ENCODE measurements at places on chromosomes 6 and 20.
A peak's percentile ranks its signal among the peaks of the same experiment; 100 is the strongest.

DNA sequence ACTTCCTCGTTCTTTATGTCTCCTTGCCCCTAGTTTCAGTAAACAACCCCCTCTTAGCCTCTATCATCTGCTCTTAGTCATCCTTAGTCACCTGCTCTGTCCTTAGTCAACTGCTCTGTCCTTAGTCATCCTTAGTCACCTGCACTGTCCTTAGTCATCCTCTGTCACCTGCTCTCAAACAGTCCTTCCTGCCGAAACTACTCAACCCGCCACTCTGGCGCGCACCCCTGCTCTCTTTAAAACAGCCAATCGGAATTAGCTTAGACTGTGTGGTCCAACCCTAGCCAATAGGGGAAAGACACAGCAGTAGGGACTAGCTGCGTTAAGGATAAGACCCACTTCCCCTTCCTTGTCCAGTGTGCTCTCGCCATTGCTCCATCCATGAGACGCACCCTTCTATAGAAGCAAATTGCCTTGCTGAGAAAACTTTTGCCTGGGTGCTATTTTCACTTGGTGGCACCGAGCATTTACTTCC is 73.9 kb downstream of the BACH2 start:
- H3K27me3 ChIP-seq, result no peaks in the 10 kb centered on the region
- no peak for DNase-seq
- H3K4me3 ChIP-seq, result no peak overlapping the region
- no peak overlapping the region for H3K27ac ChIP-seq
- peaks cover 18% of the 10 kb centered on the region for H3K4me1 ChIP-seq
- H3K36me3 ChIP-seq, result no peaks in the 10 kb centered on the region

DNA sequence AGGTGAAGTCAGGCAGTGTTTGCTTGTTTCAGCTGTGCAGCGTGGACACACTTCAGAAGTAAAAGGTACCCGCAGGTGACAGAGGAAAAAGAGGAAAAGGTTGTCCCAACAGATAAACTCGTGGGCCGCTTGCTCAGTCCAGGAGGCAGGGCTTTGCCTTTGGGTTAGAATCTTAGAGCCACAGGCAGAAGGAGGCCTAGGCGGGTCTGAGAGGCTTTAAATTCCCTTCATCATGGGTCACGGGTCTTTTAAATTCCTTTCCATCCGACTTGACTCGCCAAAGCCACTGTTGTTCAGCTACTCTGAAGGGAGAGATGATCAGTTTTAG is 48.2 kb downstream of the AGPAT4 start:
- peak overlapping the region; percentile 84 for H3K27ac ChIP-seq
- H3K27me3 ChIP-seq, result no peaks in the 10 kb centered on the region
- H3K4me1 ChIP-seq, result peaks cover 64% of the 10 kb centered on the region
- H3K36me3 ChIP-seq, result peaks cover 3% of the 10 kb centered on the region

DNA sequence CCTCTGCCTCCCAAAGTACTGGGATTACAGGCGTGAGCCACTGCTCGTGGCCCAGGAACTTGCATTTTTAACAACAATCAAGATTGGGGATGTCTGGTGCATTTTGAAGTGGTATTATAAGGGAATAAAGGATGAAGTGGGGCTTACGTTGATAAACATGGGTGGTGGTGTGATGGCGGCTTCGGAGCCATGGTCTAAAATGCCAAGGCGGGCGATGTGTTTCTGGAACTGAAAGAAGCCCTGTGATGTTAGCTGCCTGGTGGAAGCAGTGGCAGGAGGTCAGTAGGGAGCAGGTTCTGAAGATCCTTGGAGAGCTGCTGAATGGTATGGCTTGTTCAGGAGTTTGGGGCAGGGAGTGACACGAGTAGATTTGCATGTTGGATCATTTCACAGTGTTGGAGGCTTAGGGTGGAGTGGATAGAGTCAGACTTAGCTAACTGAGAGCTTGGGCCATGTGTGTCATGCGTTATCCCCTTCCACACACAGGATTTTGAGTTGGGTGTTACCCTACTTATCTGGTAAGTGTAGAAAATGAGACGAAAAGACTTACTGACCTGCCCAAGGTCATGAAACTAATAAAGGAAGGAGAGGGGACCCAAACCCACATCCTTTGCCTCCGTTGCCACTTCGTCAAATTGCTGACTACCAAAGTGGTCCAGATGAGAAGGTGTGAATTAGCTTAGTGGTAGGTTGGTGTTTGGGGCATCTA is 1.5 kb downstream of the NELFCD start:
- no peaks in the 10 kb centered on the region for H3K27me3 ChIP-seq
- peak; percentile 74 for DNase-seq
- H3K4me3 ChIP-seq, result no peak overlapping the region
- peak overlapping the region; percentile 56 for H3K27ac ChIP-seq
- peaks cover 15% of the 10 kb centered on the region for H3K36me3 ChIP-seq

DNA sequence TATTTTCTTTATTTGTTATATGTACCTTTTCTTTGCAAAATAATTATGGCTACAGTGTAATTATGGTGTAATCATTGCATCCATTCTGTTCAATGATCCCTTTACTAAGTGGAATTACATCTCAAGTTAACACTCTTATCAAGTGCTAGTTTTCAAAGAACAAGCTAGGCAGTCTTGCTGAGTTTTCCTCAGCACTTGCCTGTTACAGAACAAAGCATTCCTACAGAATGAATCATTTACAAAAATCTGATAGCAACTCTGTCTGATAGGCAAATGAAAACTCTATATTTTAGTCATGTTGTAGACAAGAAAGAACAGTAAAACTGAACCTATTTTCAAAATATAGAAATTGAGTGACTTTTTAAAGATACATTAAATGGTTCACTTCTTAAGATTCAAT is 109.8 kb upstream of the POU3F2 start:
- H3K4me3 ChIP-seq, result no peak overlapping the region
- H3K4me1 ChIP-seq, result no peaks in the 10 kb centered on the region
- H3K27ac ChIP-seq, result no peak overlapping the region
- H3K36me3 ChIP-seq, result no peaks in the 10 kb centered on the region
- DNase-seq, result no peak

DNA sequence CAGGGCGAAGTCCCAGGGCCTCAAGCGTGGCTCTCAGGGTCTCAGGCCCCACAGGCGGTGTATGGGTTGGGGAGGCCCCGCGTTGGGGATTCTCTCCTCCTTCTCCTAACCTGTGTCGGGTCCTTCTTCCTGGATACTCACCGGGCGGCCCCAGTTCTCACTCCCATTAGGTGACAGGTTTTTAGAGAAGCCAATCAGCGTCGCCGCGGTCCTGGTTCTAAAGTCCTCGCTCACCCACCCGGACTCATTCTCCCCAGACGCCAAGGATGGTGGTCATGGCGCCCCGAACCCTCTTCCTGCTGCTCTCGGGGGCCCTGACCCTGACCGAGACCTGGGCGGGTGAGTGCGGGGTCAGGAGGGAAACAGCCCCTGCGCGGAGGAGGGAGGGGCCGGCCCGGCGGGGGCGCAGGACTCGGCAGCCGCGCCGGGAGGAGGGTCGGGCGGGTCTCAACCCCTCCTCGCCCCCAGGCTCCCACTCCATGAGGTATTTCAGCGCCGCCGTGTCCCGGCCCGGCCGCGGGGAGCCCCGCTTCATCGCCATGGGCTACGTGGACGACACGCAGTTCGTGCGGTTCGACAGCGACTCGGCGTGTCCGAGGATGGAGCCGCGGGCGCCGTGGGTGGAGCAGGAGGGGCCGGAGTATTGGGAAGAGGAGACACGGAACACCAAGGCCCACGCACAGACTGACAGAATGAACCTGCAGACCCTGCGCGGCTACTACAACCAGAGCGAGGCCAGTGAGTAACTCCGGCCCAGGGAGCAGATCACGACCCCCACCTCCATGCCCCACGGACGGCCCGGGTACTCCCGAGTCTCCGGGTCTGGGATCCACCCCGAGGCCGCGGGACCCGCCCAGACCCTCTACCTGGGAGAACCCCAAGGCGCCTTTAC is at the start of gene HLA-G:
TSS of gene HLA-G (plus strand) at position 247 of the 892 bp plus-strand sequence. CDS start at position 267, 20 bp downstream.
- peaks cover 18% of the 10 kb centered on the region for H3K27me3 ChIP-seq
- peaks cover 14% of the 10 kb centered on the region for H3K4me1 ChIP-seq
- no peaks in the 10 kb centered on the region for H3K36me3 ChIP-seq
- H3K4me3 ChIP-seq, result peak within 1 kb of the TSS; percentile 17
- no peak within 1 kb of the TSS for H3K27ac ChIP-seq

DNA sequence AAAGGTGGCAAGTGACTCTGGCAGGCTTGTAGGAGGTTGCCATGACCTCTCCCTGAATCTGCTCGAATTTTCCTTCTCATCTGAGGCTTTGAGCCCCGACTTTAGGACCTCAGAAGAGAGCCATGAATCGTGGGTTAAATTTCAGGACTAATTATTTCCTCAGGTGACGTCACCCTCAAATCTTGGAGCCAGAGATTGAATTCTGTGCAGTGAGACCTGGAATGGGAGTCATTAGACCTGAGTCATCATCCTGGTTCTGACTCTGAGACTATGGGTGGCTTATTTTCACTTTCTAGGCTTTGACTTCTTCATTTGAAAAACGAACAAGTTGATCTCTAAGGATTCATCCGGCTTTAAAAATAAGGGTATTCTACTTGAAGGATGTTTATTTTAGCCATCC is 48.5 kb upstream of the PDYN start:
- DNase-seq, result no peak
- no peaks in the 10 kb centered on the region for H3K4me1 ChIP-seq
- H3K27me3 ChIP-seq, result peaks cover 4% of the 10 kb centered on the region

DNA sequence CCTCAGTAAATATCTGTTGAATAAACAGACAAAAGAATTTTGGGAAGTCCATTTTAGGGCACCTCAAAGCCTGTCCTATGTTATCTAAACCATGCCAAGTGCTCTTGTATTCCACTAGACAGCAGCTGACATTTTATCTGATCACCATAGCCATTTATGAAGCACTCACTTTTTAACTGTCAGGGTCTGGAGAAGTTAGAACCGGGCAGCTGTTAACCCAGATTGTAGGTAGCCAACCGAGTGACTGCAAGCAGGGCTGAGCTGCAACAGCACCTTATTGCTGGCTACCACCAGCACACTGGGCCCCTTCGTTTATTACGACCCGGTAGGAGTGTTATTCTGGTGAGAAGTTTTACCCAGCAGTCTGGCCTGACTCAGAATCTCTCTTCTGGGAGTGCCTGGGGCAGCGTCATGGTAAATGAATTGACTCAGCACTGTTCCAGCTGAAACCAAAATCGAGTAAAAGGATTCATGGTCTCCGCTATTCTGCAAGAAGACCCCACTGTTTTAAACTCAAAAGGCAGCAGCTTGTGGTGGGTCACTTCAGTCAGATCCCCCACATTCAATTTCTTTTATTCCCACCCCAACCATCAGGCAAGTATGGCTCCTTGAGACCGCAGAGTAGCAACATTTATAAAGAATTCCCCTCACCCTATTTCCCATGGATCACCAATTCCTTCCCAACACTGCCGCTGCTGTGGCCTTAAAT is 1.7 kb downstream of the UBE2V1 start:
- DNase-seq, result peak; percentile 29
- H3K27me3 ChIP-seq, result no peaks in the 10 kb centered on the region
- peaks cover 80% of the 10 kb centered on the region for H3K4me1 ChIP-seq
- H3K36me3 ChIP-seq, result peaks cover 2% of the 10 kb centered on the region
- peak overlapping the region; percentile 92 for H3K27ac ChIP-seq

DNA sequence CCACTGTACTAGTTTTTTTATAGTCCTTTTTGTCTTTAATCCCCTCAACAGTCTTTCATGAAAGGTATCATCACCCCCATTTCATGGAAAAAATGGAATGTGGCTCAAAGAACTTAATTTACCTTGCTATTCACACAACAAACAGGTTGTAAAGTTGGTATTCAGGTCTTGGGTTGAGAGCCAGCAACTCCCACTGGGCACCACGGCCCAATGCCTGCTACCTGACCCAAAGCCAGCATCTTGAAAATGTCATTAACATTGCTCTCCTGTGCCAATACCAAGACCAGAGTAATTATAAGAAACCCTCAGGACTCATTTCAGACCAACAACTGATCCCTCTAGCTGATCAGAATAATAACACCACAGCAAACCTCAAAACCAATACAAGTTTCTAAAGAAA is 75.7 kb downstream of the METTL24 start:
- no peaks in the 10 kb centered on the region for H3K36me3 ChIP-seq
- peaks cover 2% of the 10 kb centered on the region for H3K27me3 ChIP-seq
- H3K27ac ChIP-seq, result no peak overlapping the region
- no peak for DNase-seq
- no peaks in the 10 kb centered on the region for H3K4me1 ChIP-seq

- no peaks in the 10 kb centered on the region for H3K36me3 ChIP-seq
- no peak overlapping the region for H3K27ac ChIP-seq
- no peaks in the 10 kb centered on the region for H3K4me1 ChIP-seq
These were observed 636.0 kb downstream of the BCKDHB start for GRCh38 chr6:80742481-80742880.

- no peak overlapping the region for H3K27ac ChIP-seq
- peak; percentile 23 for DNase-seq
- peaks cover 23% of the 10 kb centered on the region for H3K4me1 ChIP-seq
- H3K36me3 ChIP-seq, result peaks cover 6% of the 10 kb centered on the region
These were observed 595 bp downstream of the FBXO5 start for GRCh38 chr6:152981989-152982903.

- H3K36me3 ChIP-seq, result no peaks in the 10 kb centered on the region
- no peaks in the 10 kb centered on the region for H3K4me1 ChIP-seq
- no peak overlapping the region for H3K4me3 ChIP-seq
These were observed 99.4 kb downstream of the BFSP1 start for GRCh38 chr20:17431621-17432364.

DNA sequence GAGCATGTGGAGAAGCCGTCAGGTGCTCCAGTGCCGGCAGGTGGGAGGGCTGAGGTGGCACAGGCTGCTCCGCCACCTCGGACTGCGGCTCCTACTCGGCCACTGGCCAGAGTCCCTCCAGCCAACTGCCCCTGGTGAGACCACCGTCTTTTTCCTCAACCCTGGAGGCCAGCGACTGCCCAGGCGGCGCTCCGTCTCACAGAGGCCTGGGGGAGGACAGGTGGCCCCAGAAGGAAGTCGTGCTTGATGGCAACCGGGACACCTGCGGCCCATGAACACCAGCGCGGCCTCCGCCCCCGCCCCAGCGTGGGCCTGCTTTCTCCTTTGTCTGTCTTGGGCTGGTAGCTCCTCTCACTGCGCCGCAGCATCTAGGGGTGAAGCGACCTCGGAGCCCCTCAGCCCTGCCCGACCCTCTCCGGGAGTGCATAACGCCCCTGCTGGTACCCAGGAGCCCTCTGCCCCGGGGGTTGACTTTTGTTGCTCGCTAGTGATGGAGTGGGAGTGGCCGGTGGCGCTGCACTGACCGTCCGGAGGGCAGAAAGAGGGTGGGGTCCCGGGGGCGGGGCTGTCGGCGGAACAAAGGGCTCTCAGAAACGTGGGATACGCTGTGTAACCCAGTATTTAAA is 706 bp upstream of the TUBB2B start:
- no peak overlapping the region for H3K27ac ChIP-seq
- peaks cover 53% of the 10 kb centered on the region for H3K4me1 ChIP-seq
- peak overlapping the region; percentile 13 for H3K4me3 ChIP-seq

- H3K4me3 ChIP-seq, result no peak overlapping the region
- H3K36me3 ChIP-seq, result no peaks in the 10 kb centered on the region
- no peak for DNase-seq
- no peaks in the 10 kb centered on the region for H3K27me3 ChIP-seq
- no peaks in the 10 kb centered on the region for H3K4me1 ChIP-seq
These were observed 9.1 kb downstream of the CEBPB start for GRCh38 chr20:50199703-50200102.

GRCh38 chr6:13358511-13358910 is 30.2 kb upstream of the TBC1D7 start:
- H3K4me1 ChIP-seq, result peaks cover 37% of the 10 kb centered on the region
- no peak overlapping the region for H3K27ac ChIP-seq
- no peak overlapping the region for H3K4me3 ChIP-seq
- H3K27me3 ChIP-seq, result no peaks in the 10 kb centered on the region
- no peak for DNase-seq
- H3K36me3 ChIP-seq, result peaks cover 6% of the 10 kb centered on the region

- H3K27ac ChIP-seq, result no peak overlapping the region
- no peaks in the 10 kb centered on the region for H3K27me3 ChIP-seq
- no peak for DNase-seq
- H3K4me3 ChIP-seq, result no peak overlapping the region
These were observed 69.7 kb downstream of the DTD1 start for GRCh38 chr20:18657575-18657974.

GRCh38 chr20:44418069-44418905 is 57.4 kb upstream of the TTPAL start:
- no peak overlapping the region for H3K27ac ChIP-seq
- H3K4me3 ChIP-seq, result no peak overlapping the region
- no peaks in the 10 kb centered on the region for H3K36me3 ChIP-seq
- peaks cover 1% of the 10 kb centered on the region for H3K27me3 ChIP-seq

Measured in natural killer cell (primary cell).